ENCODE measurements at places on chromosomes 6 and 20.
A peak's percentile ranks its signal among the peaks of the same experiment; 100 is the strongest.

DNA sequence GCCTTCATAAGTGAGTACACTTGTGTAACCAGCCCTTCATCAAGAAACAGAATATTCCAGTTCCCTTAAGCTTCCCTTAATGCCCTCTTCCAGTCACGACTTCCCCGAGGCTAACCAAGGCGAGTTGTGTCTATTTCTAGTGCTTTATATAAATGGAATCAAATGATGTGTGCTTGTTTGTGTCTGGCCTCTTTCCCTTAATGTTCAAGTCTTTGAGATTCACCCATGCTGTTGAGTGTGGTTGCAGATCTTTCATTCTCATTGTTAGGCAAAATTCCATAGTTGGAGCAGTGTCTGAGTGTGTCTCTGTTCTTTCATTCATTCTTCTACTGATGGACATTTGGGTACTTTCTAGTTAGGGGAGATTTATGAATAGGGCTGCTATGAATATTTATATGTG lies 135.0 kb downstream of the CEBPB start:
- DNase-seq, result no peak

- no peak for DNase-seq
These were observed 77.8 kb downstream of the VIP start for GRCh38 chr6:152828431-152828830.

DNA sequence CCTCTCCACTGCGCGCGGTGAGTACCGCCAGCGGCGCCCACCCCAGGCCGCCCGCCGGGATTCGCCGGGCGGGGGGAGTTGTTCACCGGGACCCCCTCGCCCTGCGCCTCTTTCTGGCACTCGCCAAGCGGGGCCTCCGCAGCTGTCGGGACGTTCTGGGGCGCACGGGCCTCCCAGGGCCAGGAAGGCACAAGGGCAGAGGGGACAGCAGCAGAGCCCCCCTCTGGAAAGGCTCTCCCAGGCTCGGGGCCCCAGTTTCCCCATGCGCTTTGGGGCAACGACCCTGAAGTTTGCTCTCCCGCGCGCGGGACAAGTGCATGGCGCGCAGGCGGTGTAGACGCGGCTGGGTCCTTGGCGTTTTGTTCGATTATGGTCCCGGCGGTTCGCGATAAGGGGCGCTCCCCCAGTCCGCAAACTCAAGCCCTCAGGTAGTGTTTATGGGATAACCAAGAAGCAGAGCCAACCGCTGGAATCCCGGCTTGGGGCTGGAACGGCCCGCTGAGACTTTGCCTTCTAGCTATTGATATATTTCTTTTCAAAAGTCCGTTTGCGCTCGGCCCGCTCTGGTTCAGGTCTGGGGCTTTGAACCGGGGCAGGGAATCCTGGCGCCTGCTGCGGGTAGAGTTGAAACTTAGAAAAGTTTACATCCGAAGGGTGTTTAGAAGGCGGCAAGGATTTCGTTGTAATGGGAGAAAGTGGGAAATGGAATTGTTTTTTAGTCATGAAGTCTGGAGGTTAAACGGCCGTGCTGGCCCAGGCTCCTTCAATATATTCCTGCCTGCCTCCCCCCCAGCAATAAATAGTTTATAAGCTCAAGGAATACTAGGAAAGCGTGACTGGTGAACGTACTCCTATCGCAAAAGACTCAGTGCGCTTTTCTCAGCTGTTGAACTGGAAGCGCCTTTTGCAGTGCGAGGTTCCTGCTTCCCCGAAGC lies 595 bp downstream of the EYA2 start:
- DNase-seq, result no peak

DNA sequence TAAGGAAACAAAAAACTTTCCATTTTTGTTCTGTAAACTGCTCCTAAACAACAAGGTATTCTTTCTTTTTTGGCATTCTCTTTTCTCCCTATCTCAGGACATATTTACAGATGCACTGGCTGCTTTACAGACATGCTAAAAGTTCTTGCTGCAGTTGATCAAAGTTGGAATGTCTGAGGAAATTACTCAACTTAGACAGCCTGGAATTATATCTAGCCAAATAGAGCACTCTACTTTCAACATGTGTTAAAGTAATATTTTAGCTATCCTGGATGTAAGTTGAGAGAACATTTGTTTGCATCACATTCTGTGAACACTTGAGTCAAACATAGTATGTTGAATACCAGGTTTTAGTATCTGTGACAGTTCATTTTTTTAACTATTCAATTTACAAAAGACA lies 24.8 kb downstream of the TASP1 start:
- no peak for DNase-seq

- no peak for DNase-seq
These were observed 108.4 kb upstream of the SLC35B3 start for GRCh38 chr6:8543714-8544113.

DNA sequence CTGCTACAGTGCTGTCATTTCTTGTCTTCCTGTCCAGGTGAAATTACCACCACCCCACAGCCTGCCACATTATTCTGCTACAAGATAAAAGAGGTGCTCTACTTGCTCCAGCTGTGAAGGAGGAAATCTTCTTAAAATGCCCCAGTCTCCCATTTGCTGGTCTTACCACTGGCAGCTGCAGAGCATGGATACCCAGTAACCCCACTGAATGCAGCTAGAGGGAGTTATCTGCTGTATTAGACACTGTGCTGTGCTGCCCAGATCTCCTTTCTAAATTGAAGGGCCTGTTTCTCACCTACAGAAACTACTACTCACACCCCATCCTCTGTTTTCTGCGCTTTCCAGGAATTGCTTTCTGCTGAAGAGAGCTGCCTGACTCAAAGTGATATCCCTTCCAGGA lies 517.8 kb downstream of the PKHD1 start:
- DNase-seq, result no peak

- DNase-seq, result no peak
These were observed 12.6 kb downstream of the ADTRP start for GRCh38 chr6:11766043-11766442.

DNA sequence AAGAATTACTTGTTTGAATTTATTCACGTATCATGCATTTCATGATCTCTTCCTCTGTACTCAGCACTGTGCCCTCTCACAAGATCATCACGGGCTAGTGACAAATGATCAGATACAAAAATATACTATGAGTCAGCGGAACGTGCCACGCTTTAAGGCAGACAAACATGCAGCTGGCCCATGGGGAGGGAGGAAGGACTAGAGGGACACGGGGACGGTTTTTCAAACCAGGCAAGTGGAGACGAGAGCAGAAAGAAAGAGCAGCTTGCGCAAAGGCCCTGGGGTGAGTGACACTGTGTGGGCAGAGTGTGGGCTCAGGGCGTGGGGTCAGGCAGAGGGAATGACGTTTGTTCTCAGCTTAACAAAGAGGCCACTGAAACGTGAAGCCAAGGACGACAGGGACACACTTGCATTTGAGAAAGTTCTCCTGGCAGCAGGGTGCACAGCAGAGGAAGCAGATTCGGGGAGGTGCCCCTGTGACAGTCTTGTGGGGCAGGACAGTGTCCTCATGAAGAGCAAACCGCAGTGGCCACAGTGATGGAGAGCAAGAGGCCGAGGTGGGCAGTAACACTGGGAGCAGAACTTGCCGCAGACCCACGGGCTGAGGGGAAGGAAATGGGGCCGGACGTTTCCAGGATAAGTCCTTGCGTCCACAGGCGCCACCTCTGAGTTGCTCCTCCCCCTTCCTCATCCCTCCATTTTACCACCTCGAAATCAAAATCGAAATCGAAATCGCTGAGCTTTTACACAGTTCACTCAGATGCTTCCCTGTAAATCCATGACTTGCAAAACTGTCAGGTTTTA lies 6.9 kb upstream of the RPS6KA2 start:
- no peak for DNase-seq

GRCh38 chr20:52993076-52993475 lies 20.9 kb downstream of the TSHZ2 start:
- DNase-seq, result no peak

DNA sequence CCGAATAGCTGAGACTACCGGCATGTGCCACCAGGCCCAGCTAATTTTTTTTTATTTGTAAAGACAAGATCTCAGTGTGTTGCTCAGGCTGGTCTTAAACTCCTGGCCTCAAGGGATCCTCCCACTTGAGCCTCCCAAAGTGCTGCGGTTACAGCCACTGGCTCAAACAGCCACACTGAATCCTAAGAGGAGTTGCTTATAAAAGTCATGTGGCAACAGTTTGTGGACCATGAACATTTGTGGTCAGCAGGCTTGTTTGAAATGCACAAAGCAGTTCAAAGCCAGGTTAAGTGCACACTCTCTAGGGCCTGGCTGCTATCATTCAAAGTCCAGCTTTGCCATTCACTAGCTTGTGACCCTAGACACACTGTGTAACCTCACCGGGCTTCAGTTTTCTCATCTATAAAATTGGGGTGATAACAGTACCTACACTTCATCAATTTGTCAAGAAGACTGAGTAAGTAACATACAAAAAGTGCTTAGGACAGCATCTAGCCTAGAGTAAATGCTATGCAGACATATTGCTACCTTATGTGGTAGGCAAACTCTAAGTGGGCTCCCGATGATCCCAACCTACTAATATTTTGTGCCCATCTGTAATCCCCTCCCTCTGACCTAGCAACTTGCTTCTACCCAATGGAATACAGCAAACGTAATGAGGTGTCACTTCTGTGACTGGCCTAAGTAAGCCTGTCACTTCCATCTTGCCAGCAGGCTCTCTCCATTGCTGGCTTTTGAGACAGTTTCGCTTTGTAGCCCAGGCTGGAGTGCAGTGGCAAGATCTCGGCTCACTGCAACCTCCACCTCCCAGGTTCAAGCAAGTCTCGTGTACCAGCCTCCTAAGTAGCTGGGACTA lies 122.9 kb downstream of the ZMYND8 start:
- no peak for DNase-seq

GRCh38 chr20:21503345-21503744 lies 10.5 kb downstream of the NKX2-2 start:
- DNase-seq, result no peak

DNA sequence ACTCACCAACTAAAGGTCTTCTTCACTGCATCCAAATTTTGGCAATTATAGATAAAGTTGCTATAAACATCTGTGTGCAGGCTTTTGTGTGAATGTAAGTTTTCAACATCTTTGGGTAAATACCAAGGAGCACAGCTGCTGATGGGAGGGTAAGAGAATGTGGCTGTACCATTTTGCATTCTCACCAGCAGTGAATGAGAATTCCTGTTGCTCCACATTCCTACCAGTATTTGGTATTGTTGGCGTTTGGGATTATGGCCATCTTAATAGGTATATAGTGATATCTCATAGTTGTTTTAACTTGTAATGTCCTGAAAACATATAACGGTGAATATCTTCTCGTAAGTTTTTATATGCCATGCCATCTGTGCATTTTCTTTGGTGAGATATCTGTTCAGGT lies 69.3 kb downstream of the ILRUN start:
- DNase-seq, result no peak

- no peak for DNase-seq
These were observed 14.3 kb downstream of the AARS2 start for GRCh38 chr6:44298864-44299263.

- no peak for DNase-seq
These were observed 44.1 kb downstream of the DUSP22 start for GRCh38 chr6:336159-337114.

DNA sequence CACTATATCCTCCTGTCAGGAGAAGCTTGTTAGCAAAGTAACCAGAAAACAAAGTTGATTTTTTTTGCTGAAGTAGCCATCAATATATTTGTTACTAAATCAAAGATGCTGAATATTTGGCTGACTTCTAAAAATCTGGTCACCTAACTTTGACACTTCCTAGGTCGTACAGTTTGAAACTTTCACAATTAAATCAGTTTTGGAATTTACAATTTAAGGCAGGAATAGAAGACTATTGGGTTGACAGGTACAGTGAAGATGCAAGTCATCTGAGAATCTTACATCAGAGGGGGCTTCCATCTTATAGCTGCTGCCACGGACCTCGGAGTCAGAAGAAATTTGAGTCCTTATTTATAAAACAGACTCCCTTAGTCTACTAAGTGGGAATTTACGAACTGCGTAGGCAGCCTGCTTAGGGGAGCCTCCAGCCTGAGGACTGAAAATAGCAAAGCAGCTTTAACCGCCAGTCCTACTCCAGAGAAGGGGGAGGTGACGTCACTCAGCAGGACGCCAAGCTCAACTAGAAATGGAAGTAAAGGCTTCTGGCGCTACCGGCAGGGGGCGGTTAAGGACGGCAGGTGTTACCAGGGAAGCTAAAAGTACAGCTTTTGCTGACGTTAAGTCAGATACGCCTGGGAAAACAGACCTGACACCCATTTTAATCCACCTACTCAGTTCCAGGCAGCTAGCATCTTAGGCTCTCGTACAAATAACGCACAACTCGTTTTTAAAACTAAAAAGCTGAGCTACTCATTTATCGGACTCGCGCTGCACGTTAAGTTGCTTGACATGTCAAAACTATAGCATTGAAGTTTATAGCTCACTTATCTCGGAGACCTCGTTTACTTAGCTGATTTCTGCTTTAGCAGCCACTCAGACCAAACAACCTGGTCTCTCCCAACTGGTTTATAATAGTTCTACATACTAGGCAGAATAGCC lies 61.1 kb upstream of the HFE start:
- DNase-seq, result peak; percentile 88

DNA sequence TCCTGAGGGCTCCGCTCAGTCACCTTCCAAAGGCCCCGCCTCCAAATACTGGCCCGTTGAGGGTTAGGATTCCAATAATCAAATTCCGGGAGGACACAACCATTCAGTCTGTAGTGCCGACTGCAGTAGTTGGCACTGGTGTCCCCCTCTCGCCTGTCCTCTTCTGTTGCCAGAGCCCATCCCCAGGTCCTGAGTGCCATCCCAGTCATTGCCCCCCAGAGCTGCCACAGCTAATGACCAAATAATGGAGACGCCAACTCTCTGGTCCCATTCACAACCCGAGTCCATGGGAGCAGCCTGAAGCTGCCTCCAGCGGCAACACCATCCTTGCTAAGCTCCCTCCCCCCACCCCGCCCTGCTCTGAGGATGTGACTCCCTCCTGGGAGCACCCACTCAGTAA lies 115.9 kb downstream of the JPH2 start:
- no peak for DNase-seq

DNA sequence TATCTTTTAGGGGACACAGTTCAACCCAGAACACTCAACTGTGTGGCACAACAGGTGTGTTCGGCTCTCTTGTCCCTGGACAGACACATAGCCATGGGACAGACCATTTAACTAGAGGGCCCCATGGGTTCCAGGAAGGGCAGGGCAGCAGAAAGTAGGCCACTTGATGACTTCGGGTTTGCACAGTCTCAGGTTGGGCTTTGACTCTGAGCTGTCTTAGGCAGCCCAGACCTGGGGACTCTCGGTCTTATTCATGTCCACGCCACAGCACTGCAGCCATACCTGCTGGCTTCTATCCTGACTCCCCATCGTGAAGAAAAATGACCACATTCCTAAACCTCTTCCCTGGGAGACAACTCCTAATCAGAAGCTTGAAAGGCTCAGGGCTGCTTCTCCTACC lies 146.1 kb upstream of the AKAP12 start:
- DNase-seq, result no peak

- no peak for DNase-seq
These were observed 60.6 kb downstream of the GPX5 start for GRCh38 chr6:28586324-28586723.

- peak; percentile 60 for DNase-seq
These were observed 45.9 kb downstream of the ELOVL5 start for GRCh38 chr6:53302678-53303360.

- no peak for DNase-seq
These were observed 923 bp upstream of the ILRUN start for GRCh38 chr6:34697544-34697836.

Data from CD4-positive, alpha-beta T cell treated with Interleukin-15 for 4 hours (primary cell).